Effector memory CD4-positive, alpha-beta T cell (primary cell): ENCODE measurements at places on chromosomes 11 and 22.
A peak's percentile ranks its signal among the peaks of the same experiment; 100 is the strongest.

DNA sequence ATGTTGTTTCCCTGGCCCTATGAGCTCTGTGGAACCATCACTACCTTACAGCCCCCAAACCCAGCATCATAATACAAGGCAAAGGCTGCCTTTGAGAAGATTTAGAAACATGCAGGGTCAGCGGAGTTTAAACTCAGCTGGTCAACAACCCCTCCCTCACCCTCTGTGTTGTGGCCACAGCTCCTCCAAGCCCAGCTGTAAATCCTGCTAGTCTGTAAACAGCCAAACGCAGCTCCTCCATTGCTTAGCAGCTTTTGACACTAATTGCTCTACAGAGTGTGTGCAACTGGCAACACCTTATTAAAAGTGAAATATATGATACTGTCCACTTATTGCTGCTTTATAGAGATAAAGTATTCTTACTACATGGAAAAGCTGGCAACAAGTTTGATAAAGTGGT is 29.1 kb downstream of the OPCML start:
- H3K27me3 ChIP-seq = no peaks in the 10 kb centered on the region
- DNase-seq = no peak
- no peaks in the 10 kb centered on the region for H3K36me3 ChIP-seq
- H3K4me3 ChIP-seq = no peak overlapping the region
- no peaks in the 10 kb centered on the region for H3K4me1 ChIP-seq
- no peak overlapping the region for H3K27ac ChIP-seq

GRCh38 chr11:36211761-36212430 is 77.3 kb downstream of the COMMD9 start:
- H3K27ac ChIP-seq = no peak overlapping the region
- no peak for DNase-seq
- H3K27me3 ChIP-seq = no peaks in the 10 kb centered on the region
- H3K36me3 ChIP-seq = no peaks in the 10 kb centered on the region

- no peaks in the 10 kb centered on the region for H3K4me1 ChIP-seq
- H3K27me3 ChIP-seq = no peaks in the 10 kb centered on the region
- no peak for DNase-seq
- H3K4me3 ChIP-seq = no peak overlapping the region
These were observed 48.0 kb downstream of the LRRC32 start for GRCh38 chr11:76622493-76623094.

- peaks cover 27% of the 10 kb centered on the region for H3K4me1 ChIP-seq
- H3K4me3 ChIP-seq = peak overlapping the region; percentile 60
- H3K27ac ChIP-seq = peak overlapping the region; percentile 63
- no peaks in the 10 kb centered on the region for H3K36me3 ChIP-seq
- H3K27me3 ChIP-seq = no peaks in the 10 kb centered on the region
These were observed 8.3 kb upstream of the SLC39A13 start for GRCh38 chr11:47399860-47400767.
